Ovary (tissue), 10 donors: ENCODE measurements at places on chromosomes 7 and 10.

- H3K27me3 ChIP-seq: no peaks in the 10 kb centered on the region
- no peak overlapping the region for H3K27ac ChIP-seq
- DNase-seq: no peak
- no peaks in the 10 kb centered on the region for H3K36me3 ChIP-seq
These were observed 108.6 kb downstream of the SRI start for GRCh38 chr7:88111140-88111743.

DNA sequence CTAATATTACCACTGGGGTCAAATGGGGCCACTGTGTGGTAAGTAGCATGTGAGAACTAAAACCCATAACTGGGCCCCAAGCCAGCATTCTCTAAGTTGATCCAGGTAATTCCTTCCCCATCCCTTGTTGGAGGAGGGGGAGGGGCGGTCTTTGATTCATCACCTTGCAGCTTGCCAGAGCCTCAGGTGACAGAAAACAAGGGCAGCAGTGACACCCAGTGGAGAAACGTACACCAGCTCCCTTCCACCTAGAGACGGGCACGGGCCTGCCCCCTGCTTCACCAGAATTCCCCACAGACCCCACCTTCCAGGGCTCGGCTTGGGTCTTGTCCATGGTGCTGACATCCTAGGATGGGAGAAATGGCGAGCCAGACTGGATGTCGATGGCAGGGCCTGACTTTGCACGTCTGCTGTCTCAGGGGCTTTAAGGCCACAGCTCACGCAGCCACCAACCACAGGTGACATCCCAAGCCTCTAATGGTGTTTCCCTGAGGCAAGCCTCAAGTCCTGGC, 102.0 kb downstream of the STRA8 start:
- H3K36me3 ChIP-seq: no peaks in the 10 kb centered on the region
- H3K4me3 ChIP-seq: no peak overlapping the region
- DNase-seq: peak; percentile 29
- H3K27ac ChIP-seq: no peak overlapping the region
- peaks cover 3% of the 10 kb centered on the region for H3K4me1 ChIP-seq

- peaks cover 25% of the 10 kb centered on the region for H3K4me1 ChIP-seq
- no peaks in the 10 kb centered on the region for H3K27me3 ChIP-seq
- H3K36me3 ChIP-seq: no peaks in the 10 kb centered on the region
- peak; percentile 87 for DNase-seq
- H3K27ac ChIP-seq: no peak overlapping the region
These were observed 115.7 kb downstream of the MAD1L1 start for GRCh38 chr7:2116989-2117591.

- no peaks in the 10 kb centered on the region for H3K36me3 ChIP-seq
- H3K27me3 ChIP-seq: no peaks in the 10 kb centered on the region
- H3K4me3 ChIP-seq: no peak overlapping the region
- no peak for DNase-seq
These were observed 192.7 kb downstream of the SEC23IP start for GRCh38 chr10:120085096-120085796.

DNA sequence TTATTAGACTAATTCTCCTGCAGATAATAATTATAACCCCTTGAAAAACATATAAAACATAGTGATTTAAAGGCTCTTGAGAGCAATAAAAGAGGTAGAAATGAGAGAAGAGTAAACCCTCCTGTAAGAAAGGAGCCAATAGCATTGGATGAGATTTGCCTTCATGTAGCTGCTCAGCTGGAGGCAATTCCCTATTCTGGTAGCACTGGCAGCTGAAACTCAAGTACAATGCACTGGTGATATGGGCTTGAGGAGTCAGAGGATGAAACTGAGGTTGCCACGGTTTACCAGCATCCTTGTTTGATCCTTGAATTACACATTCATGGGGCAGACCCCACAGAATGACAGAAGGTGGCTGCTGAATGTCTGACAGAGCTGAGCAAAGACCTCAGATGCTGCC, 76.4 kb downstream of the CTTNBP2 start:
- no peaks in the 10 kb centered on the region for H3K27me3 ChIP-seq
- H3K27ac ChIP-seq: no peak overlapping the region
- H3K4me3 ChIP-seq: no peak overlapping the region
- no peak for DNase-seq
- no peaks in the 10 kb centered on the region for H3K4me1 ChIP-seq
- H3K36me3 ChIP-seq: no peaks in the 10 kb centered on the region

GRCh38 chr10:5076615-5077014, 17.6 kb upstream of the AKR1C3 start:
- no peak for DNase-seq
- H3K4me1 ChIP-seq: peaks cover 2% of the 10 kb centered on the region

GRCh38 chr7:110808361-110808760, 282.6 kb upstream of the LRRN3 start:
- no peaks in the 10 kb centered on the region for H3K27me3 ChIP-seq
- DNase-seq: no peak
- H3K4me1 ChIP-seq: no peaks in the 10 kb centered on the region
